ENCODE measurements at places on chromosomes 2 and 18.

DNA sequence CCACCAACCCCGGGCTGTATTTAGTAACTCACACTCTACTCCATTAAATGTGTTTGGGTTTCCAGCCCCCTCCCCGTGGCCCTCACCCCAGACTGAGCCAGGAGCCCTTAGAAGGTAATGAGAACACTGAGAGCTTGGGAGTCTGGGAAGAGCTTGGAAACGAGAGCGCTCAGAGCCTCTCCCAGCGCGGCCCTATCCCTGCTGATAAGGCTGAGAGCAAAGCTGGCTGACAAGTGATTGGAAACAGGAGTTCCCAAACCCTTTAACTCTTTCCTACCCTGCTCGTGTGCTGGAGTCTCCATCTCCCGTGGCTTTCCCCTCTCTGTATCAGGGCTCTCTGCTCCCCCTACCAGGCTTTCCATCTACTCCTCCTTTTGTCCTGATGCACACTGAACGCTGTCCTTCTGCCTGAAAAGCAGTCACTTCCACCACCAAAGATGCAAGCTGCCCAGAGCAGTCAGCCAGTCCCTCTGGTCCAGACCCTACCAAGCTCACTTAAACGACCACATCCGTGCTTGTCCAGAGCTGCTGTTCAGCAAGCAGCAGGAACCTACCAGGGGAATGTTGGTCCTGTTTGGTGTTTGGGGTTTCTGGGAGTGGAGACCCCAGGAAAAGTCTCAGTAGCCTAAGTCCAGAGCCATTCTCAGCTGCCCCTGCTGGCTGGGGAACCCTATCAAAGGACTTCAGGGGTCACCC is 100.0 kb upstream of the PKDCC start:
- no peak for DNase-seq

DNA sequence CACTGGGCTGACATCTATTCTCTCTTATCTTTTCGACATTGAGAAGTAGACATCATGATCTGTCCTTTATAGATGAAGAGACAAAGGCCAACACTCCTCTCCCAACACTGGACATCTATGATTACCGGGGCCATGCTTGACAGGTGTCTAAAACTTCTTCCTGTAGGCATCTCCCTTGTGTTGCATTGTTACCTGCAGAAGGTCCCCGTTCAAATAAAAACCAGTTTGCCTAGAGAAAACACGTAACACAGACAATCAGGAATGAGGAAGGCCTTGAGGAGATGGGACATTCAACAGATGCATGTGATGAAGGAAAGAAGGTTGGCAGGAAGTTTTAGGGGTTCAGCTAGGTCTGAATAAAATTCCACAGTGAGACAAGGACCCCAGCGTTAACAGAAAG is 70.8 kb upstream of the ST8SIA3 start:
- DNase-seq, result no peak

- peak; percentile 92 for DNase-seq
These were observed 128.2 kb upstream of the CXCR4 start for GRCh38 chr2:136246086-136246669.

GRCh38 chr2:11006191-11006590 is 94.5 kb downstream of the KCNF1 start:
- DNase-seq, result no peak

- no peak for DNase-seq
These were observed 472.8 kb downstream of the EIPR1 start for GRCh38 chr2:2904721-2905350.

DNA sequence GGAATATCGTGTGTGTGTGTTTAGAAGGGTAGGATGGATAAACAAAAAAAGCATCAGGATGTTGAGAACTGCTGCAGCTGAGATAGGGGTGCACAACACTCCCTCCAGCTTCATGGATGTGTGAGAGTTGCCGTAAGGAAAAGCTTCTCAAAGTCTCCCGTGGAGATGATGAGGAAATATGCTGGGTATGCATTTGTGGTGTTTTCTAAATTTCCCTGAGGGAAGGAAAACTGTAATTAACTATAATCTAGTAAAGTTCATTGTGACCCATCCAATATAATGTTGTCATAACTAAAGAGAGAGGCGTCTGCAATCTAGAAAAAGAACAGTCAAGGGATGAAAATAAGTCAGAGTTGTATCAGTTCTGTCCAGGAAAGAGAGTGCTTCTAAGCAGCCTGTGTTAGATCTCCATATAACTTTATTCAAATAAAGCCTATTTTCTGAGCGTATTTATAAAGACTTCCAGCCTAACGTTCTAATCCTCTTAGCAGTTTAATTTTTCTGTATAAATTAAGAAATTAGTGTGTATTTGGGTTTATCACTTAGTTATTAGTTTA is 7.3 kb upstream of the LMAN2L start:
- DNase-seq, result no peak

GRCh38 chr18:35508746-35509338 is 11.1 kb upstream of the INO80C start:
- DNase-seq, result no peak

- DNase-seq, result no peak
These were observed 41.4 kb downstream of the FECH start for GRCh38 chr18:57544936-57545660.

DNA sequence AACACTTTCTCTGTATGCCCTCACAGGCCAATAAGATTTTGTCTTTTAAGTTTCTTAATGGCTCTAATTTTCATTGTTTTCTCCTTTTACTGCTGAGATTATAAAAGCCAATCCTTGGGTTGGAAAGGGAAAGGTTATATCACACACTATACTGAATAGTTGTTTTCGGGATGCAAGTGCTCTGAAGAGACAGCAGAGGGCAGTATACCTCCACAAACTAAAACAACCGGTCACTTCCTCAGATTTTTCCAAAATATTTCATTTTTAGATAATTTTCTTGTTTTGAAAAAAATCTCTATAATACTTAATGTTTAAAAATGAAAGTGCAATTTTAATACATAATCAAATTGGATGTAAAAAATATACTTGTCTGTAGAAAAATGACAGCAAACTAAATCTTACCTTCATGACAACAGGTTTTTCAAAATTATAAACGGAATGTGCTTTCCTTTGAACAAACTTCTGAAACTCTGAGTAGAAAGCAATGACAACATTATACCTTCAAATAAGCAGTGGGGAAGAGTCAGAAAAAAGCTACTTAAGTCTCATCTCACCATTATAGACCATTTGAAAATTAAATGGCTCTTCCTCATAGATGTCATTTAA is 82.7 kb downstream of the ORC4 start:
- DNase-seq, result no peak

- DNase-seq, result no peak
These were observed 62.9 kb downstream of the COX7A2L start for GRCh38 chr2:42298132-42298531.

- DNase-seq, result peak; percentile 20
These were observed 62.9 kb downstream of the PDCL3 start for GRCh38 chr2:100625717-100626116.

DNA sequence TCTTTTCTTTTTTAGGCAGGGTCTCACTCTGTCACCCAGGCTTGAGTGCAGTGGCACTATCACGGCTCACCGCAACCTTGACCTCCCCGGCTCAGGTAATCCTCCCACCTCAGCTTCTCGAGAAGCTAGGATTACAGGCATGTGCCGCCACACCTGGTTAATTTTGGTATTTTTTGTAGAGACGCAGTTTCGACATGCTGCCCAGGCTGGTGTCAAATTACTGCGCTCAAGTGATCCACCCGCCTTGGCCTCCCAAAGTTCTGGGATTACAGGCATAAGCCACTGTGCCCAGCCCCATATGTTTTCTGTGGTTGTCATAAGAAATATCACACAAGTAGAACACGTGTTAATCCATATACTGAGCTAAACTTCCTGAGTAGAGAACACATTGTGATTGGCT is 14.6 kb downstream of the ENOSF1 start:
- DNase-seq, result no peak

- DNase-seq, result no peak
These were observed 141.1 kb downstream of the RBMS1 start for GRCh38 chr2:160352500-160352899.

DNA sequence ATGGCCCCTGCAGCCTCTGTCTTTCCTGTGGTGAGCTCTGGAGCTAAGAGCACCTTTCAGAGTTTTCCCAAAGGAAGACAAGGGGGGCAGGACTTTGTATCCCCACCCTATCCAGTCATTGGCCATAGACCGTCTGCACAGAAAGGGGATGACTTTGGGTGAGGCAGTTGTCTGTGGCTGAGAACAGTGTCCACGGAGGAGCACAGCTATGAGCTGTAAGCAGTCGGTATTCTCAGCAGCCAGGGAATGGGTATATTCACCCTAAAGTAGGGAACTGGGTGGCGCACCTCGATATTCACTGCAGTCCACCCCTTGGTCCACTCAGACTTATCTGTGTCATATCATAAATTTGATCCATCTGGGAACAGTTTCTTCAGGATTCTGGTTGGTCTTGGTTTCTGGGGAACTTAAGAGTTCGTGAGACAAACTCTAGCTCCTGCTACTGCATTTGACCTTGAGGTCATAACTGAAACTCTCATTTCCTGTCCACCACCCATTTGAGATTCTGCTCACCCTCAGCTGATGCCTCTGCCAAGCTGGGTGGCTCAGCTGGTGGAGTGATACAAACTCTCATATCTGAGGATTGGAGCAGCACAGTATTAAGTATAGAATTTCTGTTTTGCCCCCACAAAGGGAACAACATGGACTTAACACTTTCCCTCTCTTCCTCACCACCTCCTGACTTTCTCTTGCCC is 45.2 kb upstream of the SCG2 start:
- no peak for DNase-seq

DNA sequence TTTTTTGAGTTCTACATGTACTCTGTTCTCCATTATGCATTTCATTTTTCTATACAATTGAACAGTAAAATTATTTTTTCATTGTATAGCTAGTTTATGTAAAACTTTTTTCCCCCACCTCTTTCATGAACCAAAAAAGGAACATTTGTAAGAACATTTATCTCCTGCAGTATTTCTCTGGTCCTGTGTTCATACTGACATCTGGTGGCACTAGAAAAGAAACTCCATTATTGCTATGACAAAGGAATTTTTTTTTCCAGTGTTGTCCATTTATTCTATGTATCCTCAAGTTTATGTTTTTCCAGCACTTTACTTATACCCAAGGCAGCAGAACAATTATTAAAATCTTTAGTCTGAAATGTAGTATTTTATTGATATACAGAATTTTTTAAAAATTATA is 27.4 kb upstream of the CHAC2 start:
- DNase-seq, result no peak
